ENCODE measurements at places on chromosomes 12 and 14.

DNA sequence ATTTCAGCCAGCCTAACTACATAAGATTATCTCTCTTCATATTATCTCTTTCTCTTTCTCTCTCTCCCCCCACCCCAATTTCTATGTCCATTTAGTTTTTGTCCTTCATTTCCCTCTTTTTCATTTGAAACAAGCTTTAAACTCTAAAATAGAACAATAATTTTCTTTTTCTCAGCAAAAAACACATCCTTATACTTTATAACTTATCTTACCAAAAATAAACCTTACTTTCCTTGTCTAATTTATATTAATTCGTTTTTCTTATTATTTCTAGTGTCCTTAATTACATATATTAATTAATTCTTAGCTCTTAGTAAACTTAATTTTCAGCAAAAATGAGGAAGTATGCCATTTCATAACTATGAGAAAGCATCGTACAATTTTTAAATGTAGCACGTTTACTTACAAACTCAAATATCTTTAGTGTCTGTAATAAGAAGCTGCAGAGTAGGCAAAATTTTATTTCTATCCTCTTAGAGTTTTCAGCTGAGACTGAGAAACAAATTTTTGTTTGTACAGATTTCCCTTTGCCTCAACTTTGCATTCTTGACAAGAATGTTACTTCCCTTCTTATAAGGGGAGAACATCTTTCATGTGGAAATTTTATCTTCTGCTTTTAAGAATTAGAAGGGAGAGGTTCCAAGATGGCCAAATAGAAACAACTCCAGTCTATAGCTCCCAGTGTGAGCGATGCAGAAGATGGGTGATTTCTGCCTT is 65.1 kb upstream of the ST8SIA1 start:
- DNase-seq: no peak

DNA sequence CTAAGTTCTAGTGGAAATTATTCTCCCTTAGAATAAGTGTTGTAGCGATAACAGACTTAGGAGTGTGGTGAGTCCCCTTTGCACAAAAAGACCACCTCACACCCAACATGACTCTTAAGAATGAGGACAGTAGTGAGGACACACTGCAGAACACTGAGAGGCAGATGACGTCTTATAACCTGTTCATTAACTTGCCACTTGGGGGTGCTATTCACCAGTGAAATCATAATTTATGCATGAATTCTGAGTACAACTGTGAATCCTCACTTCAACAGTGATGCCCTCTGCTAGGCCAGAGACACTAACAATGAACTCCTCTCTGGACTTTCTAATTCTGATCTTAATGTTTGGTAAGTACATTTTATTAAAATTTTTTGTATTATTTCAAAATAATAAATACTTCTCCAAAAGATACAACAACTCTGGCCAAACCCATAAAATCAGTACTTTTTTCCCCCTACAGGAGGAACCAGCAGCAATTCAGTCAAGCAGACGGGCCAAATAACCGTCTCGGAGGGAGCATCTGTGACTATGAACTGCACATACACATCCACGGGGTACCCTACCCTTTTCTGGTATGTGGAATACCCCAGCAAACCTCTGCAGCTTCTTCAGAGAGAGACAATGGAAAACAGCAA is 274.7 kb downstream of the DAD1 start:
- no peak for DNase-seq

DNA sequence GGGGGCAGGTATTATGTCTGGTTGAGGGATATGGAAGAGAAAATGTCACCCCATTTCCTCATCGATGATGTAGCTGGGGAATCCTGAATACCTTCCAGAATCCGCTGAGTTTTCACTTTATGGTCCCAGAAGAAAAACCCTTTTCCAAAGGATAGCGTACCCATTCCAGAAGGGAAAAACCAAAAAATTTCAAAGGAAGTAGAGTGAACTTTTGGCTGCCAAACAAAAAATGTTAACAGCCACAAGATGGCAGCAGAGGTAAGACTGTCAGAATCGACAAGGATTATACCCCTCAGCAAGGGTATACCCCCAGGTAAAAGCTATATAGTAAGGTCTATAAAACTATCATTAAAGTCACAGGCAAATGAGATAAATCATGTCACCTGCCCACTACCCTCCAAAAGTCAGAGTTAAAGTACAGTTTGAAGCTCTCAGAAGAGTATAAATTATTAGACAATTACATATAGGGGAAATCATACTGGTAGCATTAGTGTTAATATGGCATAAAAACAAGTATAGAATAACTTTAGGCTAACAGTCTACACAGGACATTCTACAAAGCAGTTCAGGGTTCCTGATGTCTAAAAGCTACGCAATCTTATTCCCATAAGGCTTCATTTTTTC is 18.0 kb downstream of the ACIN1 start:
- DNase-seq: no peak

DNA sequence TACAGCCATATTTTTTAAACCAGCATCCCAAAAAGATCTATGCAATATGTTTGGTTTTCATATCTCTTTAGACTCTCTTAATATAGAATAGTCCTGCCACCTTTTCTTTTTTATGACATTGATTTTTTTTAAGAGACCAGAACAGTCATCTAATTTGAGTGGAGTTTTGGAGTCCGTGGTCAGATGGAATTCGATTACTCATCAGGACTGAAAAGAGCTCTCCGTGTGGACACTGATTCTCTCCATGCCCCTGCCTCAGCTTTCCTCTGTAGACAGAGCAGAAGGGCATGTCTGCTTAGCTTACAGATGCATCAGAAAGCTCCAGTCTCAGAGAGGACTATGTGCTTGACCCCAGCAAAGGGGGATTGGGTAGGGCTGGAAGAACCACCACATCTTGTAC is 27.8 kb downstream of the SMCO2 start:
- no peak for DNase-seq

GRCh38 chr12:77072833-77073495 is 7.6 kb upstream of the E2F7 start:
- no peak for DNase-seq

DNA sequence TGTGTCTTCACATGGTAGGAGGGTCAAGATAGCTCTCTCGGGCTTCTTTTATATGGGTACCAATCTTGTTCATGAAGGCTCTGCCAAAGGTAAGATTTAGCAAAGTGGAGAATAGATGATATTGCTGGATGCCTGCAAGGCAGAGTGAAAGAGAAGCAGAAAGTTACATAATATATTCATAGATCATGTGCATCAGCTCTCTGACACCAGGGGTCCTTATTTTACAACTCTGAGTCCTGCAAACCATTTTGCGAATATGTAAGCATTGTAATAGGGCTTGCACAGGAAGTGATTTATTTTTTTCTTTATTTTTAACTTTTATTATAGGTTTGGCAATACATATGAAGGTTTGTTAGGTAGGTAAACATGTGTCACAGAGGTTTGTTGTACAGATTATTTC is 31.8 kb downstream of the CRADD start:
- no peak for DNase-seq

DNA sequence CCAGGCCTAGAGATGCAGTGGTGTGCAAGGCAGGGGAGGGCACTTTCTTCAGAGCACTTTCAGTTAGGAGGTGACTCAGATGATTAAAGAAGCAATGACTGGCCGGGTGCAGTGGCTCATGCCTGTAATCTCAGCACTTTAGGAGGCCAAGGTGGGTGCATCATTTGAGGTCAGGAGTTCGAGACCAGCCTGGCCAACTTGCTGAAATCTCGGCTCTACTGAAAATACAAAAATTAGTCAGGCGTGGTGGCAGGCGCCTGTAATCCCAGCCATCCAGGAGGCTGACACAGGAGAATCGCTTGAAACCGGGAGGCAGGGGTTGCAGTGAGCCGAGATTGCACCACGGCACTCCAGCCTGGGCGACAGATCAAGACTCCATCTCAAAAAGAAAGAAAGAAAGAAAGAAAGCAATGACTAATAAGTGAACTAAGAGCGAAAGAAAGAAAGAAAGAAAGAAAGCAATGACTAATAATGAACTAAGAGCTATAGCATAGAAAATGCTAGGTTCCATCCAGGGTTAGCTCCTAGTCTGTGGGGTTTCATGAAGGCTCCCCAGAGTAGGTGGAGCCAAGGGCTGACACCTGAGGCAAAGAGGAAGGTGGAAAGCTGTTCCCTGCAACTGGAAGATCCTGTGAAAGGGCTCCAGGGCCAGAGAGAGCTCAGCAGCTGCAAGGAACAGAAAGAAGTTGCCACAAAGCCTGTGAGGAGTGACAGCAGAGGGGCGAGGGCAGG is 334.5 kb downstream of the CACNA1C start:
- DNase-seq: no peak

Data from stimulated activated CD4-positive, alpha-beta T cell treated with anti-CD3 and anti-CD28 coated beads, Interleukin-12 subunit alpha, Interleukin-12 subunit beta, amount 100 ng/mL, for 4 hours (primary cell).